ENCODE measurements at places on chromosomes 7 and 10.

DNA sequence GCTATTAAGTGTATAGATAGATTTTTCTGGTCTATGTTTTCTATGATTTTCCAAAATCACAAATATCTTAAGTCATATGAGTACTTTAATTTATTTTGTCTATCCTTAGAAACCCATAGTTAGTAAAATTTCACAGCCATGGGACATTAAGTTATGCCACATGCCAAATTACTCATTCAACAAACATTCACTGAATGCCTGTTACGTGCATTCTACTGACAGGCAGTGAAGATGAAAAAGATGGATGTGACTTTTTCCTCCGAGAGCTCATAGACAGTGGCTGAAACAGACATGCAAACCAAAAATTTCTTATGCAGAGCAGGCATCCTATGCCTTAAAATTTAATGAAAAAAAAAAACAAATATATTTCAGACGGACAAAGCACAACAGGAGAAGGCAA is 84.9 kb downstream of the CHRM2 start:
- DNase-seq, result no peak

DNA sequence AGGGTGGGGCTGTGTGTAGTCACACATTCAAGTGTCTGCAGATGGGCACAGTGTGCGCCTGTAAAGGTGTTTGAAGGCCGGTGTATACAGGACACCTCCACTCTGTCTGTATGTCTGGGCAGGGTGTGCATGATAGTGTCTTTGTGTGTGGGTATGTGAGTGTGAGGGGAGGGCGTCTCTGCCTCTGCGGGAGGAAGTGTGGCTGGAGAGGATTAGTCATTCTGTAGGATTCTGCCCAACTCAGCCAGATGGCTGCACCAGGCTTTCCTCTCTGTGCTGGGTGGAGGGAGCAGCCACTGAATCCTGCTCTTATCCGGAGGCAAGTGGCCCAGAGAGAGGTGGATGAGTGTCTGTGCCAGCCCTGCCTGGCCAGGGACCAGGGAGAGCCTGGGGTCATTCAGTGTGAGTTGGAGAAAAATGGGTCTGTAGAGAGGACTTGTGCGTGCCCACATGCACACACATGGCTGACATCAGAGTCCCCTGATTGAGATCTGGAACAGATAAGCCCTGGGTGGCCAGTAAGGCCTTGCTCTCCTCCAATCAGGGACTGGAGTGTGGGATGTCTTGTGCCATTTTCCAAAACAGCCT is 1.7 kb downstream of the SFXN3 start:
- DNase-seq, result no peak

GRCh38 chr10:10528563-10528910 is 489.1 kb upstream of the CELF2 start:
- no peak for DNase-seq

- DNase-seq, result no peak
These were observed 83.5 kb downstream of the RELN start for GRCh38 chr7:103905997-103906396.

DNA sequence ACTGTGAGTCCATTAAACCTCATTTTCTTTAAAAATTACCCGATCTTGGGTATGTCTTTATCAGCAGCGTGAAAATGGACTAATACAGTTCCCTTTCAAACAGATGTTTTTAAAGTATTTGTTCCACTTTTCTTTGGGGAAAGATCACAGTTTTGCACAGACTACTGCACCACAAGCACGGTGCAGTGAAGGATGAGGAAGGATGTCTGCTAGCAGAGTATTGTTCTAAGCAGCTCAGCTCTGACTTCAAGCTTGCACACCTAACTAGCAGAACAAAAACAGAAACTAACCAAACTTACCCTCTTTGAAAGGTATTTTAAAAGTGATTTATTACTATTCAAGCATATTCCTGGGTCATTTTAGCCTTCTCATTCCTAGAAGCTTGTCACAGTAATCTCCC is 20.0 kb downstream of the THNSL1 start:
- DNase-seq, result no peak

DNA sequence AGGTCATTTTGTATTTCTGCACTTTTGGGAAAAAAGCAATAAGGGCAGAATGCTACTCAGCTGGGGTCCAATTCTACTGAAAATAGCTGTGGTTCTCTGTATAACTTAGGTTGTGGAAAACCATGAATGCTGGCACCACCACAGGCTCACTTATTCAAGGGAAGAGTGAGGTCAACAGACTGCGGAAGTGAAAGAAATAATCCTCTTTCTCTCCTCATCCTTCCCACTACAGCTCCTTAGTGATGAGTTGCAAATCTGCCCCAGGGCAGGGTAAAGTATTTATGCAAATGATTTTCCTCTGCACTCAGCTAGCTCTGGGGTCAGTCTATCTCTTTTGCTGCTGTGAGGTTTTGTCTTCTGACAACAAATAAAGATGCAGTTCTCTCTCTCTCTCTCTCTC is 74.1 kb upstream of the PTPRZ1 start:
- no peak for DNase-seq

DNA sequence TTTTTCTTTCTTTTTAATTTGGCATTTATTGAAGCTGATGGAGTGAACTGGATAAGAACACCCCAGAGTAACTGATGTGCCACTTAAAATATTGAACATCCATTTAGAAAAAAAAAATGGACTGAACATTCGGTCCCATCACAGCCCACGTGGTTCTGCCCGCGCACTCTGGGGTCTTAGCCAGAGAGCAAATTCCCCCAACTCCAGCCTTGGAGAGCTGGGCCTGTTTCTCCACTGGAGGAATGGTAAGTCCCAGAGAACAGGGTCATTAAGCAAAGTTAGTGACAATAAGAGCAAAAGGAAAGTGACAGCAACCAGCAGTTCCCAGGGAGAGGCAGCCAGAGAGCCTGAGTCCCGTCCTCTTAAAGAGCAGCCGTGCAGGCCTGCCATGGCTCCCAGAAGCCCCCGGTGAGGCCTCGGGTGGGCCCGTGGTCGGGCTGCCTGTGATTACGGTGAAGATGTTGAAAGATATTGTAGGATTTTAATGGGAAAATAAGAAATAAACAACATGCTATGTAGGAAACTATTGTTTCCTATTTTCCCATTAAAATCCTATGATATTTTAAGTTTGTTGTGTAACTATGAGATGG is 487.9 kb upstream of the MKI67 start:
- no peak for DNase-seq

DNA sequence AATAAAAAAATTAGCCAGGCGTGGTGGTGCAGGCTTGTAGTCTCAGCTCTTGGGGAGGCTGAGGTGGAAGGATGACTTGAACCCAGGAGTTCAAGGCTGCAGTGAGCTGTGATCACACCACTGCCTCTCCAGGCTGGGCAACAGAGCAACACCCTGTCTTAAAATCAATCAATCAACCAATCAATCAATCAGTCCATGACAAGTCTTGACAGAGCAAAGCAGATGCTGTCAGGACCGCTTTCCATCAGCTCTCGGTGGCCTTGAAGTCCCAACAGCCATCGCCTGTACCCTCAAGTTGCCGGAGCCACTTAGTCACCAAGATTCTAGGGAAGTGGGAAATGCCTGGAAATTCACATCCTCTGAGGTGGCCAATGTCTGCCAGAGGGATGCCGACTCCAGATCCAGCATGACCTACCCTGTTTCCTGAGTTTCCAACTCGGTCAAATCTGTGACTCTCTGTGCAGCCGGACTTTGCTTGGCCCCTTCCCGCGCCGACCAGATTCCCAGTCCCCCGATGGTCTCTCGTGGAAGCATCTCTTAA is 871 bp upstream of the CCL24 start:
- no peak for DNase-seq

- no peak for DNase-seq
These were observed 148.1 kb upstream of the PCBD1 start for GRCh38 chr10:71036297-71036966.

DNA sequence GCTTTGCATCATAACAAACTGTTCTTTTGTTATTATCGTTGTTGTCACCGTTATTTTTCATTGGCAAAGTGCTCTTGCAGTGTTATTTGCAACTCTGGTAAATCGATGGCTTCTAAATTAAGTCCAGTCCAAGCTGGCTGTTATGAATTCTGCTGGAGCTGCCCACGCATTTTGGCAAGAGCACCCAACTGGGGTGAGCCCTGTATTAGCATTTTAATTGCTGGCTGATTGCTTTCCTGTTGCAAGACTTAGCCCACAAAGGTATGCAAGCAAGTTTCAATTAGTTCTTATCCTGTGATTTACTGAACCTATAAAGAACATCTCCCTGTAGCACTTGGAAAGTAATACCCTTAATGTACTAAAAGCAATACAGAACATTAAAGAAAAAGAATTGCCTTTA is 226.8 kb downstream of the ACTR3B start:
- DNase-seq, result no peak

GRCh38 chr7:127091620-127092019 is 161.1 kb downstream of the GRM8 start:
- no peak for DNase-seq

GRCh38 chr7:77702968-77703472 is 6.8 kb downstream of the RSBN1L start:
- DNase-seq, result no peak

DNA sequence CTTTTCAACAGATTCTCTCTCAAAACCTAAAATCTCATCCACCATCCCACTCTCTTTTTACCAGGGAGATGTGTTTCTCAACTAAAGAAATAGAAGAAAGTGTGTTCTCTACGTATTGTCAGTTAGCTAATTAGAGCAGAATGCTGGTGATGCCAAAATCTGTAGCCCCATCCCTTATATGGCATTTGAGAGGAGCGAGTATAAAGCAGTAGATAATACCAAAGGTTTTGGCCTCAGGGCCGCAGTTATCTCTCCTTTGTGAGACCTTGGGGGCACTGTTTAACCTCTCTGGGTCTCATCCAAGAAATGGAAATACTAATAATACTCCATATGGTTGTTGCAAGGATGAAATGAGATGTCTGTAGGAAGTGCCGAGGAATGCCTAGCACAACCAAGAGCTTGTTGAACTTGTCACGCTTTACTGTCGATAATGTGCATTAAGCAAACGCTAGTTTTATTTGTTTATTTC is 456 bp upstream of the DLD start:
- DNase-seq, result no peak

- no peak for DNase-seq
These were observed 87.6 kb upstream of the GNAI1 start for GRCh38 chr7:80047032-80047431.

DNA sequence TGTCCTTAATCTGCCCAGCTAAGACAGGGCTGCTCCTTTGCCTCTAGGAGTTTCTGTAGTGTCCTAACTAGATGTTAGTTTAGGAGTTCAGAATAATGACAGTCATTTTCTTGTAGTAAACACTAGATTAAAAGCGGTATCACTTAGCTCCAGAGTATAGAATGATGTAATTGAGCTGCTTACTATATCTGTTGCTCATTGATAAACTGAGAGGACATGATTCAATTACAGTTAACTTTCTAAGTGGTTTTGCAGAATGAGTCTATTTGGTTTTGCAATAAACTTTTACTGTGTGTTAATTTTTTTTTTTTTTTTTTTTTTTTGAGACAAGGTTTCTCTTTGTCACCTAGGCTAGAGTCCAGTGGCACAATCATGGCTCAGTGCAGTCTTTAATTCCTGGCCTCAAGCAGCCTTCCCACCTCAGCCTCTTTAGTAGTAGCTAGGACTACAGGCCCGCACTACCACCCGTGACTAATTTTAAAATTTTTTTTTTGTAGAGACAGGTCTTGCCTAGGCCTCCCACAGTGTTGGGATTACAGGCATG is 1.8 kb downstream of the STMP1 start:
- DNase-seq, result no peak

GRCh38 chr10:80814147-80814652 is 276.5 kb downstream of the SH2D4B start:
- no peak for DNase-seq

- DNase-seq, result no peak
These were observed 356.6 kb downstream of the SH2D4B start for GRCh38 chr10:80894311-80894791.

DNA sequence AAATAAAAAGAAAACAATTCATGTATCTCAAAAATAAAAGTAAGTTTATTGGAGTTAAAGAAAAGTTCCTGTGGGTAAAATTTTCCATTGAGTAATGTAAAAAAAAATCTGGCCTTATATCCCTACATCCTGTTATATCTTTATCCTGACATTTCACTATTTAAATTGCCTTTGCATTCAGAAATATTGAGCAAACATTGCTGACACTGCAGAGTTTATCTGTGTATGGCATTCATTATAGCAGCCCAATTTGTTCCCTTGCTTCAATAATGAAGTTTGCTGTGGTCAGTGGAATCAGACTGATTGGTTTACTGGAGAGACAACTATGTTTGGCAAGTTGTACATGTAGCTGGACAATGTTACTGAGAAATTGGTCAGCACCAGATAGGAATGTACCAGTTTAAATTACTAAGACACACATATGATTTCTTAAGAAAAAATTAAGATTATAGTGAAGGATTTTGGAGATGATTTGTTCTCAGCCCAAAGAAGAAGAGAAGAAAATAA is 271.7 kb downstream of the ANKRD7 start:
- no peak for DNase-seq

DNA sequence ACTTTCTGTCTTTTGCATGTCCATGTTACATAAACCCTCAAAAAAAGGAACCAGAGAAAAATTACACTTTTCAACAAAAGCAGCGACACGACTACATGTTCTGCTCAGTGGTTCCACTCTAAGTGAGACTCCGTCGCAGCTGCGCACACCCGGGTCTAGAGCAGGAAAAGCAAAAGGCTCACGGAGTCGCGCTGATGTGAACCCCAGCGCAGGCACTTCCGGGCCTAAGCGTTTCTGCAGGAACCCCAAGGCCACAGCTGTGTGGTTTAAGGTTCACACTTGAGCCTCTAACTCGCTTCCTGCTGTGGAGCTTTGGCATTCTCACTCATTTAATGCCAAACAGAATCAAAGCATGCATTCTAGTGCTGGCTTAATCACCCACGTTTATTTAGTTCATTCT is 240.3 kb downstream of the DNAJB6 start:
- no peak for DNase-seq

- no peak for DNase-seq
These were observed 448.8 kb downstream of the GRM8 start for GRCh38 chr7:126803990-126804389.

GRCh38 chr7:125355899-125356298 is 426.3 kb upstream of the POT1 start:
- DNase-seq, result no peak

DNA sequence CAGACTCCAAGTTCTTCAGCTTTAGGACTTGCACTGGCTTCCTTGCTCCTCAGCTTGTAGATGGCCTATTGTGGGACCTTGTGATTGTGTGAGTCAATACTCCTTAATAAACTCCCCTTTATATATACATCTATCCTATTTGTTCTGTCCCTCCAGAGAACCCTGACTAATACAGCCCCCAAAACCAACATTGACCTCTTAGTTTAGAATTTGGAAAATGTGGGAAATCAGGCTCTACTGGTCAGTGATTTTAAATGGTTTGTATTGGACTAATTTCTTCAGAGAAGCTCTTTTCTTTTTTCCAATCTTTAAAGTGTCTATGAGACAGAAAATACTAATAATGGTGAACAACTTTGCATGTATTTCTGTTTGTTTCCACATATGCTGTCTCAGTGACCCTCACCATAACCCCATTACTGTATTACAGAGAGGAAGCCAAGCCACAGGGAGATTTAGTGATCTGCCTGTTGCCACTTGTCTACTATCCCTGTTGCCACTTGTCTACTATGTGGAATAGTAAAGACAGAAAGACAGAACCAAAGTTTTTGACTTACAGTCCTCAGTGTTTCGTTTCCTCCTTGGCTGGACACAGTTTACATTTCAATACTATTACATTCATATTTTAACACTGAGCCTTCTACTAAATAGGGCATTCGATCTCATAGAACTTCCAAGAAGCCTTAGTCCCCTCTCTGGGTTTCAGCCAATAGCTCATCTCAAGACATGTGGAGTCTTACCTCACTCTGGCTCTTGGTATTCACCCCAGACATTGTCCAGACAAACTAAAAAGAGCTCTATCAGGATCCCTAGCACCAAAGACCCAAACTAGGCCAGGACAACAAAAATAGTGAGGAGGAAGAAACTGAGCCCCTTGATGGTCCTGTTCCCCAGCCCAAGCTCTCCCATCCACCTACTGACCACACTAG is 121.0 kb downstream of the AKR1D1 start:
- no peak for DNase-seq
